ENCODE measurements at places on chromosomes 7 and 10.

GRCh38 chr7:27869056-27869455 lies 129.1 kb downstream of the TAX1BP1 start:
- DNase-seq = no peak

- DNase-seq = no peak
Measured at GRCh38 chr7:149664666-149665065, 108.7 kb downstream of the ZNF467 start.

DNA sequence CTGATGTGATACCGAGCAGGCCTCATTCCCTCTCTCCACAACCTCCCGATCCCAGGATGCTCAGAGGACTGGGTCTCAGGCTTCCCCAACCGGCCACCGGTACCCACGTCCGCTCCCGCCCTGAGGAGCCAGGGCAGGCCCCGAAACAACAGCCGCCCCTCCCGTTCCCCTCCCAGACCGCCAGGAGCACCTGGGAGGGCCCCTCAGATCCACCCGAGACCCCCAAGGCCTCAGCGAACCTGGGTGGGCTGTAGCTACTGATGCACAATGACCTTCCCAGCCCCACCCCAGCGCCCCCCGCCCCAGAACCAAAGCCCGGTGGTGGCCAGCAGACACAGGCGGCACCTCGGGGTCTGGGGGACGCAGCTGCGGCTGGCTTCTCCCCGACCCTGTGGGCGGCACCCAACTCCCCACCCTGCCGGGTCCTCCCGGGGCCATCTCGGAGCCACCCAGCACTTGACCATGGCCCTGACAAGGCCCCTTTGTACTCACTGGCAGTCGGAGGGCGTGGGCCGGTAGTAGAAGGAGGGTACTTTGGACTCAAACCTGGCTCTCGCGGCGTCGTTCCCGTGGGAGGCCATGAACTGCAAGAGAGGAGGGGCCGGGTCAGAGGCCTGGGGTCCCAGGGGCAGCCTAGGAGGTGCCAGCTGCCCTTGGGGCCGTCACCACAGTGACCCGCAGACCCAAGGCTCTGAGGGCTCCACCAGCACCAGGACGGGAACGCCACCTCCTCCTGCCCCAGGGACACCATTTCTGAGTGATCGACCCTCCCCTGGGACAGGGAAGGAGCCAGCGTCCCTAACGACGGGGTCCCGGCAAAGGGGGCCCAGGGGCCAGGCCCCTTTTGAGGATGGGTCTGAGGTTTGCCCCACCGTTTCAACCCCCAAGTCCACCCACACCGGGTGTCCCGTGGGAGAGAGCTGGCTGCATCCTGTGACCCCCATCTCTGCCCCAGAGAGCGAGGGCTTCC lies 28.1 kb downstream of the ADAP1 start:
- DNase-seq = no peak

GRCh38 chr10:92544296-92544695 lies 29.6 kb downstream of the IDE start:
- peak; percentile 63 for DNase-seq

DNA sequence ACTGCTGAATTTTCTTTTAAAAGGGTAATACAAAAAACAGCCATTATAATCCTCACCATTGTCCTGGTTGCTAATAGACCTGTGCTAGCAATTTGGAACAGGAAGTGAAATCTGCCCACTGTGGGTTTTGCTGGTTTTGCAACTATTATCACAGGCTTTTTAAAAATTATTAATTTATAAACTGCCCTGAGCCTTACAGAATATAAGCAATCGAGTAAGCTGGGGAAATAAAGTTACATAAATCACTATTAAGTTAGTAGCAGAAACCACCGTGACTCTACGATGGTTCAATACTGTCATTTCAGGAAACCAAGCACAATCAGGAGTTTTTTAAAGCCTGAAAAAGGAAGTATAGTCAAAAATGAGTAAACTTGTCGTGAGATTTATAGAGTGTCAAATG lies 62.3 kb downstream of the TMEM26 start:
- no peak for DNase-seq

- DNase-seq = no peak
Measured at GRCh38 chr10:37957841-37958240, 18.6 kb downstream of the ZNF25 start.

DNA sequence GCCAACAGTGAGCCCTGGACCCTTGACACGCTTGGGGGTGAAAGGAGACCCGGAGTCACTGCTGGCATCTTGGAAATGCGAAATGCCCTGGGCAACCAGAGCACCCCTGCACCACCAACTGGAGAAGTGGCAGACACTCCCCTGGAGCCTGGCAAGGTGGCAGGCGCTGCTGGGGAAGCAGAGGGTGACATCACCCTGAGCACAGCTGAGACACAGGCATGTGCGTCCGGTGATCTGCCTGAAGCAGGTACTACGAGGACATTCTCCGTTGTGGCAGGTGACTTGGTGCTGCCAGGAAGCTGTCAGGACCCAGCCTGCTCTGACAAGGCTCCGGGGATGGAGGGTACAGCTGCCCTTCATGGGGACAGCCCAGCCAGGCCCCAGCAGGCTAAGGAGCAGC lies 98.5 kb downstream of the TACC2 start:
- DNase-seq = no peak

DNA sequence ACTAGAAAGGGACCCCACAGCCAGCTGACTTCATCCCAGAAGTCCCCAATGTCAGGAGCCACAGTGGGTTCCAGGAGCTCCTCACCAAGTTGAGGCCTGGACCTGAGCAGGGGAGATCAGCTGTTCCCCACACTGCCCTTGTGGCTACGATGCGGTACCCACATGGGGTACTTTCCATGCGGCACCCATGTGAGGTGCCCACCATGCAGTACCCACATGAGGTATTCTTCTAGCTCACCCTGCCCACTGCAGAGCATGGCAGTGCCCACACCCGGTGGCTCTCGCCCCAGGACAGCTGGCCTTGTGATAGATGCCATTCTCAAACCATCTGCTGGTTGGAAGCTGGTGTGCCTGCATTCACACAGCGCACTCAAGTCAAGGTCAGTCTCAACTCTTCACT lies 136.3 kb upstream of the PDE1C start:
- no peak for DNase-seq

GRCh38 chr7:81298951-81299666 lies 380.3 kb upstream of the SEMA3C start:
- DNase-seq = no peak

DNA sequence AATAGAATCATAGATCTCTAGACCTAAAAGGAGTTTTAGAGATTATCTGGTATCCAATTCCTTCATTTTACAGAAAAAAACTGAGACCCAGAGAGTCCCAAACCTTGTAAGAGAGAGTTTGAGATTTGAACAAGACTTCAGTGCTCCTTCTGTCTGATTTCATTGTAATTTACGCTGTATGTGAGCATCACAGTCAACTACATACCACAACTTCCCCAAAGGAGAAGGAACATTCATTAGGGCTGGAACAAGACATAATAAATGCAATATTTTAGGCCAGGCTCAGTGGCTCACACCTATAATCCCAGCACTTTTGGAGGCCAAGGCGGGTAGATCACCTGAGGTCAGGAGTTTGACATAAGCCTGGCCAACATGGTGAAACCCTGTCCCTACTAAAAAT lies 17.3 kb upstream of the PRKAR2B start:
- no peak for DNase-seq

All from hematopoietic multipotent progenitor cell treated with erythropoietin and hydrocortisone succinate and interleukin-3 and kit ligand, for 8 days (in vitro differentiated cells).